ENCODE measurements at places on chromosomes 5 and 9. TPM values are rescaled to one million over a fixed set of nuclear protein-coding genes. Genes with fewer than 3 reads are reported as not detected.

The CDC20B gene
- not detected for total RNA-seq

The AUH gene
- total RNA-seq, result 13.3 TPM

The DCANP1 gene
- not detected for total RNA-seq

The GFI1B gene
- not detected for total RNA-seq

The DPYSL3 gene
- total RNA-seq, result 50.0 TPM

The NIM1K gene
- 0.05 TPM for total RNA-seq

The ADAMTS6 gene
- 47.0 TPM for total RNA-seq

The TAS2R1 gene
- total RNA-seq, result not detected

The TAF9 gene
- 56.7 TPM for total RNA-seq

The WDR31 gene
- 0.17 TPM for total RNA-seq

DNA sequence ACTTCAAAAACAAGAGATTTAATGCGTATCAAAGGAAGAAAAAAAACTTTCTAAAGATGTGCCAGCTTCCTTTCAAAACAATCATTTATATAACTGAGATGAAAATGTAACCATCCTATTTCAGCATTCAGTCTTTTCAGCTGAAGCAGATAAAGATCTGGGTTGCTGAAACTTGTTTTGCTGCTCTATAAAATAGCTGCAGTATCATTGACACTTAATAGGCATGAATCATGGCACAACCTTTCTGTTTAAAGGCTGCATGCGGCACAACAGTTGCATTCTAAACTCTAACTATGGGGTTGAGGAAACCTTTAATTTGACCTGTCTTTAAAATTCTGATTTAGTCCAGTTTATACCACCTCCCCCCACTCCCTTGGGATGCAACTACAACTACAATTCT is 196.7 kb downstream of the MPDZ start:
- DNase-seq, result no peak

DNA sequence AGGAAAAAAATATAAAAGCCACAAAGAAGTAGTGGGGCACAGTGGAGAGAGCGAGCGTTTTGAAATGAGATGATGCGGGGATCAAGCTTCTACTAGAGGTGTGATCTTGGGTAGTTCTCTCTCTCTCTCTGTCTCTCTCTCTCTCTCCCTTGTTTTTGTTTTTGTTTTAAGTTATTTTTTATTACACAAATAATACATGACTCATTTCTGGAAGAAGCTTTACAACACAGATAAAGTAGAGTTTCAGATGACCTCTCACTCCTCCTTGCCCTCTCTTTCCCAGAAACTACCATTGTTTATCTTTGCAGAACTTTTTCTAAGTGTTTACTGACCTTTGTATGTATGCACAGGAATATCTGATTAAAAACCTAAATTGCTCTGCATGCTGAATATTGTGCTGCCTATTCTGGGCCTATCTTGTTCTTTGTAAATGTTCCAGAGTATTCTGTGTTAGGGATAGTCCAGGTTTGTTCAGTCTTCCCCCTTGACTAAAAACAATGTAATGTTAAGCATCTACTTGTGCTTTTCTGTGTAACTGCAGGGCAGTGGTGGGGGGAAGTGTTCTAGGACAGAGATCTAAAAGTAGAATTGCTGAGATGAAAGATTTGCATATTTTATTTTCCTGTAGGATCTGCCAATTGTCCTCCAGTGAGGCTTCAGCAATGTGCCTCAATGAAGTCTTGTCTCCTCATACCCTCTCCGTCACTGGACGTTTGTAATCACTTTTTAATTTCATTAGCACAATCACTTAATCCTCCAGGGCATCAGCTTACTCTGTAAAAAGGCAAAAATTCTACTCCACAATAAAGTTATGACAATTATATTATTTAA is 52.0 kb downstream of the FYB1 start:
- no peak for DNase-seq

- DNase-seq, result no peak
Observed at GRCh38 chr5:58090704-58091103, 369.2 kb downstream of the PLK2 start.

GRCh38 chr5:133400120-133400519 is 212.2 kb downstream of the FSTL4 start:
- no peak for DNase-seq

DNA sequence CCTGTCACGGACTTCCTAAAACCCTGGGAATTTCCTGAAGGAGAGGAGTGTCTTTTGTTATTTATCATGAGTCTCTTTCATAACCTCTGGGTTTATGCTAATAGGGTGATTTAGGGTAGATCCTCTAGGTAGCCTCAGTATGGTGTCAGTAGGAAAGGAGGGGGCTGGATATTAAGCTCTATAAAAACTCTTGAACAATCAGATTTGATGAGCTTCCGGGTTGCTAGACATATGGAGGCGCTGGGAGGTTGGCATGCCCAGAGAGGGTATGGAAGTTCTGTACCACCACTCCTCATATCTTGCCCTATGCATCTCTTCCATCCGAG is 15.6 kb upstream of the PTBP3 start:
- DNase-seq, result no peak

- no peak for DNase-seq
Observed at GRCh38 chr5:145110181-145110580, 725.0 kb downstream of the PRELID2 start.

- DNase-seq, result no peak
Observed at GRCh38 chr5:152542741-152543140, 137.7 kb upstream of the NMUR2 start.

DNA sequence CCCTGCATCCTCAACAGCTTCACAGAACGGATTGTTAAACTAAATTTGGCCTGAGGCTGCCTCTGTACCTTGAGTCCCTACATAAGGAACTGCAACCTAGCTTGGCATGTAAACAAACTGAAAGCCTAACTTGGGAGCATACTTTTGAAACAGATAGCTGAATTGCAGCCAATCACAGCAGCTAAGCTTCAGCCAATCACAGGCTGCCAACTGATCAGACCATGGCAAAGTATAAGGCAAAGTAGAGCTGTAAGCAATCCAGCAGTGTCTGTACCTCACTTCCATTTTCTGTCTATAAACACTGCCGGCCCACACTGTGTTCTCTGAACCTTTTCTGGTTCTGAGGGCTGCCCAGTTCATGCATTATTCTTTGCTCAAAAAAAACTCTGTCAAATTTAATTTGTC is 8.9 kb upstream of the ZNF483 start:
- DNase-seq, result no peak

DNA sequence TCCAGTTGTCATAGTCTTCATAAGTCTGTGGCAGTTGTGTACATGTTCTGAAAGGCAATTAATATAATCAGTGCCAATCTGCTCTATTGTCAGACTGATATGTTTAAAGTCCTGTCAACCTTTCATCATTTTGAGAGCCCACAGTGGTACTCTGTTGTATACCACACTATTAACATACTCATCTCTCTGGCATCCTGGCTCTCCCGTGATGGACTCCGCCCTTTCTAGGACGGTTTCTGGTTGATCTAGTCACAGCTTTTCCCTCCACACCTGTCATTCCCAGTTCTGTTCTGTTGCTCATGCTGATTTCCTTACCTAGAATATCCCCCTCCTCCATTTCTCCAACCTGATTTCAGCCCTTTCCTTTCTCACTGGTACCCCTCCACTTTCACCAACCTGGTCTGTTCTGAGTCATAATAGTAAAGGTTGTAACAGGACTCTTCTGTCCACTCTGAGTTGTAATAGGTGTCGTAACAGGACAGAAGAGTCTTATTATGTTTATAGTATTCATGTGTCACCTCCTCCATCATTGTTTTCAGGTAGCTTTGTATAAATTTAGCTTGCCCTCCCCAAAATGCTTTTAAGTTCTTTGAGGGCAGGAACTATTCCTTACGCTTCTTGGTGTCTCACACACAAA is 4.1 kb downstream of the PTCD2 start:
- no peak for DNase-seq

GRCh38 chr9:37999588-38000189 is 69.3 kb downstream of the SHB start:
- DNase-seq, result no peak

DNA sequence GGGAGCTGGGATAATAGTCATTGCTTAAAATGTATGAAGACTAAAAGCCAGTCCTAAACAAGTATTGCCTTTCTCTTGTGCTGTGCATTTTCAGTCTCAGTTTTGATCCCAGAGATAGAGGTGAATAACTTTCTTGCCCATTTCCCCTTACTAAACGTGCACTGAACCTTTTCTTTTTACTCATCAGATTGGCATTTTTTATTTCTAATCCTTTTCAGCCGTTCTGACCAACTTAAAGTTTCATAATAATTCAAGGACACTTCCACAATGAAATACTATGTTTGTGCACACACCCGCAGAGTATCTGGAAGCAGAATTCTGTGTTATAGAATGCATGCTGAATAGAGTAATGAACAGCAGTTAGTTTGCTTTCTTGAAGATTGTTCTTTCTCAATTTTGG is 343.6 kb downstream of the LRRC70 start:
- no peak for DNase-seq

- DNase-seq, result no peak
Observed at GRCh38 chr5:106940986-106941385, 729.8 kb downstream of the EFNA5 start.

GRCh38 chr5:143980506-143980905 is 168.5 kb downstream of the HMHB1 start:
- no peak for DNase-seq

DNA sequence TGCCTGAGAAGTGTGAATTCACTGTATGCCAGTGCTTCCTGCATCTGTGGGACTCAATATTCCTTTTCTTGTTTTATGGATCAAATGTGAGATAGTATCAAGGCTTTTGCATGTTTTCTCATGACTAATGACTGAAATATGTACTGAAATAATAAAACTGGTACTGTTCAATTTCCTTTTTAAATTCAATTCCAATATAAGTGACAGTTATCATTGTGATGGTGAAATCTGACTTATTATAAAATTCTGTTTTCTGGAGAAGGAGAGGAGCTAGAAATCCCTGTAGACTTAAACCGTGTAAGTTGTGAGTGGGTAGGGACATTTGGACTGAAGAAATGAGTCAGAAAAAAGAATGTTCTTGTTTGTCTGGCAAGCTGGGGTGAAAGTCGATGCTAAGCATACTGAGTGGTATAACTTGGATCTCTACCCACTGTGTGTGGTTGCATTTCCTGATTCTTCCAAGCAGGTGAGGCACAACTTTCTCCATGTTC is 245.2 kb downstream of the EFNA5 start:
- DNase-seq, result peak; percentile 84

DNA sequence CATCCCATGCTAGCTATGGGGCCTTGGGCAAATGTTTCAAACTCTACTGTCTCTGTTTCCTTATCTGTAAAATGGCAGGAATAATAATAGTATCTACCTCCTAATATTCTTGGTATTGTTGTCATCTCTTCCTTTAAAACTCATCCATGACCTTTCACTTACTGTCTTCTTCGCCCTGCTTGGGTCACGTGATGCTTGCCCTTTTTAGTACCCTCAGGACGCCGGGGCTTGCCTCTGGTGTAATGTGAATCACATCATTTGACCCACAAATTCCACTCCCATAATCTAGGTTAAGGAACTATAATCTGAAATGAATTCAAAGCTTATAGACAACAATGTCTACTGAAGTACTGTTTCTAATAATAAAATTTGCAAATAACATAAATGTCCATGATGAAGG is 162.7 kb downstream of the DRD1 start:
- no peak for DNase-seq

DNA sequence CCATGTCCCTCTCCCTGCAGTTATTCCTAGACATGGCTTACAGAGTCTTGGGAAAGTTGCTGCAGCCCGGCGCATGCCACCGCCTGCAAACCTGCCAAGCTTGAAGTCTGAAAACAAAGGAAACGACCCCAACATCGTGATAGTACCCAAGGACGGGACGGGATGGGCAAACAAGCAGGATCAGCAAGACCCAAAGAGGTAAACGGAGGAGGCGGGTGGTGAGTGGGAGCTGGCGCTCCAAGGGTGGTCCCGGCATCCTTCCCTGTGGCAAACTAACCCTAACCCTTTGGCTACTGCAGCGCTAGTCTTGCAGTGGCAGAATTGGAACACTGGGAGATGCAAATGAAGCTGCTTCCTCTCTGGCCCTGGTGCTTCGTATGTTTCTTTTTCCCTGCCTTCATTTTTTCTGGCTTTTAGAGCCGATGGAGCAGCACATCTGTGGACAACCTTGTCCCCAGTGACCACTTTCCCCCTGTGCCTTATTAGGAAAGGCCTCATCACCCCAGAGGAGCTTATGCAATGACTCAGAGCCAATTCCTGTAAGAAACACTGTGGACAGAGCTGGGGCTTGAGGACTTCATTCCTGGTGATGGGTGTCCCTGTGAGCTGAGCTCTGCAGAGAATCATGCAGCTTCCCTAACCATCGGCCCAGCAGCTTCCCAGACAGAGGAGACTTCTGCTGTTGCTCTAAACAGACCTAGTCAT is 38.9 kb downstream of the PRRC2B start:
- peak; percentile 71 for DNase-seq

- DNase-seq, result no peak
Observed at GRCh38 chr9:121021301-121021700, 28.8 kb downstream of the C5 start.

DNA sequence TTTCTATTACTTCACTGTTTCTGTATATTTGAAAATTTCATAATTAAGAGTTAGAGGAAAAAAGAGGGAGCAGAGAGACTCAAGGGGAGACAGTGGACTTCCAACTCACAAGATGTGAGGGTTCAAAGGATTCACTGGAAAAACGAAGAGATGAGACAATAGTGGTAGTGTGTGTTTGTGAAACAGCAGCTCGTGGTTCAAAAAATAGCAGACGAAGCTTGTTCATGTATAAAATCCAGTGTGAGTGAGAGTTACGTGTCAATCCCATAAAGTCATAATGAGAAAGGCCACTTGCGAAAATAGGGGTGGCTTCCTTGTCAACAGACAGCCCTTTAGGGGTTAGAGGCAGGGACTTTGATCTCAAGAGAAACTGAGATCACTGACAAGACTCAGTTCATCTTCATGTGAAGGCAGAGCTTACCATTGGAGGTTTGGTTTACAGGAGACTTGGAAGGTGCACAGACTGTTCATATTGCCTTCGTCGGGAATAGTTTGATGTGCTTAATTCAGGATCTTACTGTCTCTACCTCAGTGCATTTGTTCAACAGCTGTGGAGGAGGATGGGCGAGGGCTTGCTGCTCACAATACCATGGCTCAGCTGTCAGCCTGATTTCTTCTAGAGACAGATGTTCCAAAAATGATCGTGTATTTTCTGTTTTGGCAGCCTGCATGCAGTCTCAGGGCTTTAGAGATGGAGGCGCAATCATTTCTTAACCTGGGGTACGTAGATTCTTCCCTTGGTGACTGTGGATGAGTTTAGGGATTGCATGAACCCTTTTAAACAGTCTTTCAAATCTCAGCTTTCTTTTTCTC is 105.7 kb upstream of the KLF9 start:
- no peak for DNase-seq

GRCh38 chr9:16241231-16241630 is 629.2 kb downstream of the BNC2 start:
- no peak for DNase-seq

GRCh38 chr9:112601636-112602035 is 115.0 kb downstream of the KIAA1958 start:
- no peak for DNase-seq

All from dermis blood vessel endothelial cell (primary cell).